ENCODE measurements at places on chromosomes 12 and 14.

DNA sequence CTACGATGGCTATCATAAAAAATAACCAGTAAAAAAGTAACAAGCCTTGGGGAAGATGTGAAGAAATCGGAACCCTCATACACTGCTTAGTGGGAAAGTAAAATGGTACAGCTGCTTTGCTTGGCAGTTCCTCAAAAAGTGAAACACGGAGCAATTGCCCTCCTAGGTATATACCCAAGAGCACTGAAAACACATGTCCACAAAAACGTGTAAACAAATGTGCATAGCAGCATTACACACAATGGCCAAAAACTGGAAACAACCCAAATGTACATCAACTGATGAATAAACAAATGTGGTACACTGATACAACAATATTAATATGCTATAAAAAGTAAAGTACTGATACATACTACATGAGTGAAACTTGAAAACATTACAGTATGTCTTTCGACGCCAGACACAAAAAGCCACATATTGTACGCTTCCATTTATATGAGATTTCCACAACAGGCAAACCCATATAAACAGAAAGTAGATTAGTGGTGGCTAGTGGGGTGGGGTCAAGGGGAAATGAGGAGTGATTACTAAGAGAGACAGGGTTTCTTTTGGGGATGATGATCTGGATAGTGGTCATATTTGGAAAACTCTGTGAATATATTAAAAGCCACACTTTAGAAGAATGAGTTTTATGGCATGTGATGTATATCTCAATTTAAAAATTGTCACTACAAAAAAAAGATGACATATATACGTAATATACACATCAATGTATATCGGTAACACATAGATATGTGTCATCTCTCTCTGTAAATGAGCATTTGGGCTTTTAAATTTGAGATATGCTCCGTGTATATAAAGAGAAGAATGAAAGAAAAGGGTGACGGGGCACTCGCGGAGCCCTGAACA is 996 bp downstream of the SLC41A2 start:
- no peak for DNase-seq

- peak; percentile 84 for DNase-seq
Observed at GRCh38 chr12:7075939-7076338, 15.4 kb downstream of the C1S start.

- DNase-seq: no peak
Observed at GRCh38 chr14:36509069-36509917, 10.7 kb downstream of the NKX2-1 start.

DNA sequence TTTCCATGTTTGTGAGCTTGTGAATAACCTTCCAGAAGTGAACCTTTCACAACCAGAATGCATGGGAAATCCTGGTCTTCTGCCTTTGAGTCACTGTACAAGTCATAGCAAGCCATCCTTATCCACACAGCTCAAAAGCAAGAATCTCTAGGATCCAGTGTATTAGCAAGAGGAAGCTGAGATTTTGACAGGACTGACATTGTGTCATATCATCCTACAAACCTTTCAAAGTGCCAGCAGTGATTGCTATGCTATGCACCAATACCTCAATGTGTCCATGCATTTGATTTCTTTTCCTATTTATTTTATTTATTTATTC is 13.5 kb upstream of the NRDE2 start:
- DNase-seq: peak; percentile 47

DNA sequence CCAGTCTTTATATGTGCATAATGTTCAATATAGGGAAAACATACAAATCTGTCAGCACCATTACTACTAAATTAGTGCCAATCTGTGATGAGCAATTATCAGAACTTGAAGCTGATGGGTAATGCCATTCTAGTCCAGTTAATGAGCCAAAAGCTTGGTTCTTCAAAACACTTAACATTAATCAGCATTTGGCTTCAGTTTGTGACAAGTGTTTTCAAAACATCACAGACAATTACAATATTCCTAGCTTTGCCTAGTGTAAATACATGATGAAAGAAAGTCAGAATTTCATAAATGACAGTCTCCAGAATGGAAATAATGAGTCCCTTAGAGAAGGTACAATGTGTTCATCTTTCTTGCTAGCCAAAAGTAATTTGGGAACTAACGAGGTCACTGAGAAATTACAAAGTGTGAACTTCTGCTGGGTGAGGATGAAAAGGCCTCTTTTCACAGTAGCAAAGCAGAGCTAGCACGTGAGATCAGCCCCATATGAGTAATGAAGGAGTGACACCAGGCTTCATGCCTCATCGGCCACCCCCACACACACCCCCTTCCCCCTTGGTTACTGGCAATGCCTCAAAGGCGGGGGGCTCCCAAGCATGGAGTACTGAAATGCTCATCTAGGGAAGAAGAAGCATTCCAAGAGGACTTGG is 180.6 kb upstream of the EEA1 start:
- DNase-seq: no peak

Data from amniotic epithelial cell (primary cell).